C1 segment of cervical spinal cord (tissue), 14 donors: ENCODE measurements at places on chromosomes 7 and 10.
A peak's percentile ranks its signal among the peaks of the same experiment; 100 is the strongest.

- no peak for DNase-seq
Measured at GRCh38 chr7:157318015-157318706, 18.6 kb upstream of the DNAJB6 start.

GRCh38 chr10:91286572-91286971 lies 66.1 kb downstream of the PCGF5 start:
- DNase-seq: no peak

- DNase-seq: no peak
Measured at GRCh38 chr7:155809332-155809946, 2.8 kb downstream of the SHH start.

DNA sequence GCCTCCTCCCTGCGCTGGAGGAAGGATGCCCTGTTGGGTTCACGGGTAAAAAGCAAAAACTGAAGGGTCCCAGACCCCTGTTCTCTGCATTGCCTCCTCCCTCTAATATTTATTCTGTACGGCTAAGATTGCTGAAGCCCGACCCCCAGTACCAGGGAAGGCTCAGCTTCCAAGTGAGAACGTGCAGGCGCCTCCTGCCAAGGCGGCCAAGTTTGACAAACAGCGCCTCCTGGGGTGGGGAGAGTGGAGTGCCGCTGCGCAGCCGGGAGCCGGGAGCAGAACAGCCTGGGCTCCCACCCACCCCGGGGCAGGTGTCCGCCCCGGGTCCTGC lies 4.7 kb upstream of the EBF3 start:
- DNase-seq: no peak

DNA sequence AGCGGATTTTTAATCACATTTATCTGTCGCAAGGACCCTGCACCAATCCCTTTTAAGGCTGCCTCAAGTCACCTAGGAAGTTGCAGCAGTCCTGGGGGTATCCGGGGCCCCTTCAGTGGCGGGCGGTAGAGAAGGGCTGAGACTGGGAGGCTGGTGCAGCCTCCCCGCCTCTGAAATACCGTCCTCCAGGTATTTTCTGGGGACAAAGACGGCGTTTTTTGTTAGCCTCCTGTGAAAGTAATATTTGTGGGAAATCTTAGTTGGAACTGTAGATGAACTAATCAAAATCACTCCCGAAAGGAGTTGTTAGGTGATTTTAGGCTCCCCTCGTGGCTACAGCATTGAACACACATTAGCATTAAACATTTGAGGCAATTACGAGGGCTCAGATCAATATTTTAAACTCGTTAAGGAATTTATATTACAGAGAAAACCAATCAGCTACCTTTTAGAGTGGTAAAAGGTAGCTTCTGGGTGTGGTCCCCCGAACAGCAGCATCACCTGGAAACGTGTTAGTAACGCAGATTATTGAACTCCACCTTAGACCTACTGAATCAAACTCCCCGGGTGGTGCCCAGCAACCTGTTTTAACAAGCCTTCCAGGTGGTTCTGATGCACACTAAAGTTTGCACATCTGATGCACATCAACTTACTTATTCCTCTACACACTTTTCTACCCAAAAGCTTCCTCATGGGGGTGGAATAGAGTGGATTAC lies 530 bp upstream of the ANXA7 start:
- DNase-seq: no peak

DNA sequence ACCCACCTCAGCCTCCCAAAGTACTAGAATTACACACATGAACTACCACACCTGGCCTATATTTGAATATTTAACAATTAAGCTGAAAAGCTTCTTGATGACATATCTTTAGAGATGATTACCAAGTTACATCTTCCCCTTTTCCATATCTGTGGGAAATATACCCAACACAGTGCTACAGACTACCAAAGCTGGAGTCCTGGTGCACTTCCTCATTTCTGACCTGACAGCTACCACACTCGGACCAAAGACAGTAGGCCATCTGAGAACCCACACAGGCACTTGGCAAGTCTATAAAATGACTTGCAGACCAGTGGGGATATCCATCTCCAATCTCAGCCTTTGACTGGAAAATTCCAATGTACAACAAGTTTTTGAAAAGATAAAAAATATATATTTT lies 270.4 kb upstream of the KLF14 start:
- no peak for DNase-seq

GRCh38 chr7:70719125-70719524 lies 412.8 kb upstream of the GALNT17 start:
- no peak for DNase-seq

DNA sequence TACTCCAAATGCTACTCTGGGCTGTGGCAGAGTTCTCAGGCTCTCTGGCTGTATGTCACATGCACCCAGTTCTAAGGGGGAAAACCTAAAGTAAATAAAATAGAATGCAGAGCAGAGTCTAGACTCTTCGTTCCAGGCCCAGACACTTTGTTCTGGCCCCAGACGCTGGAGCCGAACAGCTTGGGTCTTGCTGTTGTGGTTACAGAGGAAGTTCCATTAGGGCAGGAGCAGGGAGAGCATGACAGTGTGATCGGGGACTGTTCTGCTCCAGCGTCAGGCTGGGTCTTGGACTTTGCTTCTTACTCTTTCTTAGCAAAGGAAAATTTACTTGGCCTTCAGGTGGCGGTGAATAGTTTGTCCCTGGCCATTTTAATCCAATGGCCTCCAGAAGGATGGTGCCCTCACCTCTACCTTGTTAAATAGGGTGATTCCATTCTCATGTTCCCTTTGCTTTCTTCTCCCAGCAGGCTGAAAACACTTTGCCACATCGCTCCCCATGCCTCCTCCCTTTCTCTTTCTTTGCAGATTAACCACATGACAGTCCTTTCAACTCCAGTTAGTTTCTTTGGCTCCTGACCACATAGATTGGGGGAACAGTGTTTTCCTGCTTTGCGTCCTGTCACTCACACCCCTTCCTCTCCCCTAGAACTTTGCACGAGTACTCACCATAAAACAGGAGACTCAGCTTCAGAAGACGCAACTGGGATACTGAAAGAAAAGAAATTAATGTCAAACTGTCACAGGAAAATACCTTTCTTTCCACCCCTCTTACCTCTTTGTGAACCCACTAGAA lies 730.8 kb downstream of the SUGCT start:
- no peak for DNase-seq

GRCh38 chr7:47349401-47349800 lies 232.5 kb downstream of the TNS3 start:
- DNase-seq: no peak

- DNase-seq: no peak
Measured at GRCh38 chr7:30906515-30907240, 5.0 kb upstream of the AQP1 start.

GRCh38 chr10:73339436-73339835 lies 19.2 kb downstream of the CFAP70 start:
- peak; percentile 12 for DNase-seq

DNA sequence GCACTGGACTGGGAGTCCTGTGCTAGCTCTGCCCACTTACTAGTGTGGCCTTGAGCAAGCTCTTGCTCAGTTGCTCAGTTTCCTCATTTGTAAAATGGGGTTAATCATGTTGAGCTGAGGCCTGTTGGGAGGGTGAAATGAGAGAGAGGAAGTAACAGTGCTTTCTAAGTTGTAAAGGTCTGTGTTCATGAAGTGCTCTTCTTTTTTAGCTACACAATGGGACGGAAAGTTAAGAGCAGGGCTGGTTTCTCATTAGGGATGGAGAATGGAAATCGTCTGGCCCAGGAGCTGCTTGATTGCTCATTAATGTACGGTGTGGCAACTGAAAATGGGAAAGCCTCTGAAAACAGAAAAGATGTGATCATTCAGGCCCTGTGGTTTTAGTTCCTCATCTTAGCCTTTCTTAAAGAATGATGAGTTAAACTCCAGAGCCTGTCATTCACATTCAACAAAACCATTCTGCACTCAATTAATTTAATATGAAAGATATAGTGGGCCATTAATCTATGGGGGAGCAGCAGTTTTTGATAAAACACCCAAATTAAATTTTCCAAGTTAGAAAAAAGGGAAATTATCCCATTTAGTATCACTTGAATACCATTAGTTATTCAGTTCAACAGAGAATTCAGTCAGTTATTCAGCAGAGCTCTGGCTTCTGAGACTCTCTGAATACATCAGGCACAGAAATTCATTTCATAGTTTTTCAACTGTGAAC lies 60.5 kb downstream of the SH2D4B start:
- no peak for DNase-seq

DNA sequence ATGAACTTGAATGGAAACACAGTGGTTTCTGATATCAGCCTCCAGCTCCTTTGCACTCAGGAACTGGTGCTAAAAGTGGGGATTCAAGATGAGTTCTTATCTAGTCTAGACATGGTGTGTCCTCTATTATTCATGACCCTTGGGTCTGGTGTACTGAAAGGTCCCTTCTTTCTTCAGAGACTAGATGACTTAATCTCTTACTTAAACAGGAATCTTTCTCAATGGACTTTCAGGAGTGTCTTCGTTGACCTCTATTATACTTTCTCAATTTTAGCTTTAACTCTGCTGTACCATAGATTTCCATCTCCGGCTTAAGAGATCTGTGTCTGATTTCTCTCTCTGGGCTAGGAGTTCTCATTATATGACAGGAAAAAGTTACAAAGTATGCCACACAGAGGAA lies 83.5 kb upstream of the INHBA start:
- DNase-seq: no peak

GRCh38 chr7:157775021-157775559 lies 438.3 kb downstream of the DNAJB6 start:
- no peak for DNase-seq

- no peak for DNase-seq
Measured at GRCh38 chr10:336247-336646, 201.0 kb downstream of the ZMYND11 start.

DNA sequence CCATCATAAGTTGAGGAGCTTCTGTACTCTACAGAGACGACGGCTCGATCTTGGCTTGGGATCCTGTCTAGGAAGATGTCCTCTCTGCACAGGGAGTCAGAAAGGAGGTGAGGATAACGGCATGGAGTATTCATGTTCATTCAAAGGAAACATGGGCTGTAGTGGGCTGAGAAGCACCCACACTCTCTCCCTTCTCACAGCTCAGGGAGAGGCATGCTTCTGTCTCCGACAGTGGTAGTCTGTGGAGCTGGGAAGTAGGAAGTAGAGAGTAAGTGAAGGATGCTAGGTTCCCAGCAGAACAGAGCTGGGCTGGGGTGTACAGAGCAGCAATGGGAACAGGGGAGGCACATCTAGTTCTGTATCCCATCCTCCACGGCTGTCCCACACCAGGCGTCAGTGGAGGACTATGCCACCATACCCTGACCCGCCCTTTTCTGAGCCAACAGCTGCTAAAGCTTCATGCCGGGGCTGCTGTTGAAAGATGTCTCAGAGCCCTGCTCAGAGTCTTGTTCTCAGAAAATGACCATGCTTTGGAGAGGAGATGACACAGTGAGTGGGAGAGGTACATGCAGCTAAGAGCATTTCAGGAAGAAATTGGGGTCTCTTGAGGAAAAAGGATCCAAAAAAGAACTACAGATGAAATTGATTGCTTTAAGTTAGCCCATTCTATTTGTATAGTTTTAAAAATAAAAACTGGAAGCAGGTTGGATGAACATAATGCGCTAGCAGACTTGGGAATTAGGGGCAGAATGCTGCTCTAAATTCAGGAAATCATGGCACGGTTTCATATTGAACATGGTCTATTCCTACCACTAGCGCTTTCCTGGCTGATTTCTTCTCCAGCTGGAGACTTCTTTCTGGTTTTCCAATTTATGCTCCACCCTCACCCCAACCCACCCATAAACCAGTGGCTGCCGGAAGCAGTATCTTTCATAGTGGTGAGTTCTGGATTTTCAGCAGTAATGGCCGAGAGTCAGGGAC lies 138.6 kb downstream of the CHN2 start:
- DNase-seq: no peak

- no peak for DNase-seq
Measured at GRCh38 chr10:77801474-77802161, 124.9 kb downstream of the DLG5 start.

GRCh38 chr7:36945612-36946400 lies 221.5 kb upstream of the AOAH start:
- DNase-seq: no peak

DNA sequence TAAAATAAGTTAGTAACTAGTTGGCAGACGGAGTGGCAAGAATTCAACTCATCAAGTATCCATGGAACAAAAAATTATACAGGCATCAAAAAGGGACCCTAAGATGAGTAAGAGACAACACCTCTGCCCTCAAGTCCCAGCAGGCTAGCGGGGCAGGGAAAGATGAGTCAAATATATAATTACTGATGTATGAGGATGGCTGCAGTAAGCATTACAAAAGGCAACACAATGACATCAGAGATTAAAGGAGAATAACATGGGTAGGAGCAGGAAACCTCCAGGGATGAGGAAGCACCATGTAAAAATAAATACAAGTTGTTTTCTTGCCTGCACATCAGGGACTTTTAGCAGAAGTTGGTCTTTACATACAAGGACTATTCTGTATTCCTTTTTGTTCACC lies 49.4 kb downstream of the SCRN1 start:
- no peak for DNase-seq

- DNase-seq: no peak
Measured at GRCh38 chr7:21497072-21497471, 45.8 kb upstream of the DNAH11 start.

GRCh38 chr10:131726076-131726880 lies 174.5 kb upstream of the PPP2R2D start:
- DNase-seq: no peak

DNA sequence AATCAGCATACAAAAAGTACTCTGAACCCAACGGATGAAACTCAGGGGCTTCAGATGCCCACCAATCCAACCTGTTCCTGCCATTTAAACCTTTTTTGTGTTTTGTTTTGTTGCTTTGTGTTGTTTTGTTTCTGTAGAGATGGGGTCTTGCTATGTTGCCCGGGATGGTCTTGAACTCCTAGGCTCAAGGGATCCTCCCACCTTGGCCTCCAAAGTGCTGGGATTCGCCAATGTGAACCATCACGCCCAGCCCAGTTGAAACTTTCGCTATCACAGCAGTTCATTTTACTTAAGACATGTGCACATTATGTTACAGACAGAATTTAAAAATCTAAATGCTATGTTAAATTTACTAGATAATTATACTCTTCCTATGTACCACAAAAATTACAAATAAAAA lies 101.6 kb downstream of the SKIDA1 start:
- no peak for DNase-seq

- no peak for DNase-seq
Measured at GRCh38 chr7:130598056-130598455, 70.5 kb downstream of the COPG2 start.

- no peak for DNase-seq
Measured at GRCh38 chr10:76210211-76210610, 778.8 kb downstream of the LRMDA start.

DNA sequence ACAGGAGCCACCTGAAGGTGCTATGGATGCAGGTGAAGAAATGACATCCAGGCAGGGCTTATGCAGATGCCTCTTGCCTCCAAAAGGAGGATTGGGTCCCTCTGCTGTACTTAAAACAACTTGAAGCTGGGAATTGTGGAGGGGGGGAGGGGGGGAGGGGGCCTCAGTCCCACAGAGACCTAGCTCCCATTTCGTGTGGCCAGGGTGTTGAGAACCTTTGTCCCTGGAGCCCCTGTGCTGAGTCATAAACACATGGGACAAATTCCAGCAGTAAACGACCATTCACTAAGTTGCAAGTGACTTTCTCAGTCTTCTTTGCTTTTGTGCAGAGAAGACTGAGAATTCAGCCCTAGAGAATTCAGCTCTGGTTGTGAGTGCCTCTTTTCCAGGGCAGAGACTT lies 96.5 kb upstream of the PODXL start:
- no peak for DNase-seq

GRCh38 chr7:94655126-94655847 lies 646 bp downstream of the SGCE start:
- no peak for DNase-seq

GRCh38 chr10:88828310-88828709 lies 23.3 kb downstream of the ANKRD22 start:
- DNase-seq: no peak
